T47D (cell line): ENCODE measurements at places on chromosomes 4 and X.

GRCh38 chr4:108433832-108434231, 186.5 kb upstream of the RPL34 start:
- no peak for DNase-seq

GRCh38 chr4:60034361-60034760, 1165.8 kb upstream of the ADGRL3 start:
- DNase-seq = no peak

DNA sequence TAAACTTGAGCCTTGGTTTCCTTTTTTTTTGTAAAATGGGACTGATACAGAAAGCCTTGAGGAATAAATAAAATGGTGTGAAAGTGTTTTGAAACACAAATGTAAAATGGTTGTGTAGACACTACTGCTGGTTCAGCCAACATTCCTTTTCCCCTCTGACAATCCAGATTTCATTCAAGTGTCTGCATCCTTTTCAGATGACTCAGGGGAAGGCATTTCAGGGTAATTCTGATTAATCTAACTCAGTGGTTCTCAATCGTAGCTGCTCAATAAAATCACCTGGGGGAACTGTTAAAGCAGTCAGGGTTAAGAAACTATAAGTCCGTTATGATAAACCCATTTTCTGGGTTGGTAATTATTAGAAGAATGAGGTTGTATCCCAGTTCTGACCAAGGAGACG, 4.6 kb downstream of the ARHGAP10 start:
- DNase-seq = no peak

- DNase-seq = no peak
These were observed 58.3 kb downstream of the RAI2 start for GRCh38 chrX:17802756-17803155.

- no peak for DNase-seq
These were observed 46.9 kb upstream of the INPP4B start for GRCh38 chr4:142893012-142893411.

- no peak for DNase-seq
These were observed 35.0 kb downstream of the LIMCH1 start for GRCh38 chr4:41572956-41573355.

GRCh38 chr4:5045097-5045496, 6.2 kb upstream of the STK32B start:
- DNase-seq = no peak

- DNase-seq = no peak
These were observed 245.6 kb downstream of the THOC2 start for GRCh38 chrX:123487236-123487635.

- no peak for DNase-seq
These were observed 7.9 kb upstream of the FGF13 start for GRCh38 chrX:138719396-138719795.

- DNase-seq = no peak
These were observed 197.8 kb downstream of the PALLD start for GRCh38 chr4:168694667-168695066.

- DNase-seq = no peak
These were observed 189.3 kb upstream of the GALNT7 start for GRCh38 chr4:172979332-172979731.
